CD4-positive, alpha-beta T cell treated with Interleukin-15 for 1 hour (primary cell): ENCODE measurements at places on chromosomes 12 and 14.

DNA sequence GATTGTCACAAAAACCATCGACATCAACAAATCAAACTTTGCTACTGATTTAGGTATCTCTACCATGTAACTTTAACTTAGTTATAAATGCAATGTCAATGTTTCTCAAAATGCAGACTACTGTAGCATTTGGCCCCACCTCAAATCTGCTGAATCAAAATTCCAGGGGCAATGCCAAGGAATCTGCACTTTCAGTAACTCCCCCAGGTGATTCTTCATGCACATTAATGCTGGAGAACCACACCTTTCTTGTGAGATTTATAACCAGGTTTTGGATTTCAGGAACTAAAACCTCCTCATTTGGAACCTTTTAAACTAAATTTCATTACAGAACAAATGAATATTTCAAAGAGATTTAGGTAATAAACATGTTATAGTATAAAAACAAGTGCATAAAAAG lies 4.9 kb downstream of the ATP2B1 start:
- DNase-seq = no peak

DNA sequence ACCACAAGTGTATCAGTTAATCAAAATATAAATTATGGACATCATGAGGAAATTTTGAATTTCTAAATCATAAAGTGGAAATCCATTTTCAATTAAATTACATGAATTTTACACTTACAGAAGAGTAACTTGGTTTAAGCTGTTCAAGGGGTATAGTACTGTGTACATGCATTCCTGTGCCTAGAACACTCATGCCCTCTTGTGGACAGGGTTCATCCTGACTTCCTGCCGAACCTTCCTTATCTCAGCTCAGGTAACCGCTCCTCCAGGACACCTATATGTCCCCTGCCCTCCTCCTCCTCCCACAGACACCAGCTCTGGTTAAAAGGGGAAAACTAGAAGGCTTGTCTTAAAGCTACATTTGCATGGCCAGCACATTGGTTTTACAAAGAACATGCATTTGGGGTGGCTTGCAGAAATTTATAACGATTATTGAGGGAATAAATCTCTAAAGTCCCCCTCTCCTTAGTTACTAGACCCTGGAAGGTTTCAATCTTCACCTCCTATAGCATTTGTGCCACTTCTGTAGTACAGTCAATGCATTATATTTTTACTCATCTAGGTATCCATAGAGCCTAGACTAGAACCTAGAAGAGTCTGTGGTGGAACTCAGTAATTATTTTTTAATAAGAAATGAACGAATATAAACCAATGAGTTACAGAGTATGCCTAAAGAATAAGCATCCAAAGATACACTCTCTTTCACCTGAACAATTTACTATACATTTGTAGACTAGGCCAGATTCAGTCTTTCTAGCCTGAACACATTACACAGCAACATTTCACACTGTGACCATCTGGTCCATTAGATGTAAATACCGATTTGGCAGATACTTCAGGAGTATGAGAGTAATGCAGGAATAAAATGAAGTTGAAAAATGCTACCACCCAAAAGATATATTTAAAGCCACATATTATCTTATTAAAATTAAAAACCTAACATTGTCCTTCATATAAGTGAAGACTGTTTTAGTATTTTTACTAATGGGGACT lies 345.6 kb downstream of the PAWR start:
- DNase-seq = no peak

- no peak for DNase-seq
Measured at GRCh38 chr14:68879841-68880575, 87.1 kb upstream of the ZFP36L1 start.

DNA sequence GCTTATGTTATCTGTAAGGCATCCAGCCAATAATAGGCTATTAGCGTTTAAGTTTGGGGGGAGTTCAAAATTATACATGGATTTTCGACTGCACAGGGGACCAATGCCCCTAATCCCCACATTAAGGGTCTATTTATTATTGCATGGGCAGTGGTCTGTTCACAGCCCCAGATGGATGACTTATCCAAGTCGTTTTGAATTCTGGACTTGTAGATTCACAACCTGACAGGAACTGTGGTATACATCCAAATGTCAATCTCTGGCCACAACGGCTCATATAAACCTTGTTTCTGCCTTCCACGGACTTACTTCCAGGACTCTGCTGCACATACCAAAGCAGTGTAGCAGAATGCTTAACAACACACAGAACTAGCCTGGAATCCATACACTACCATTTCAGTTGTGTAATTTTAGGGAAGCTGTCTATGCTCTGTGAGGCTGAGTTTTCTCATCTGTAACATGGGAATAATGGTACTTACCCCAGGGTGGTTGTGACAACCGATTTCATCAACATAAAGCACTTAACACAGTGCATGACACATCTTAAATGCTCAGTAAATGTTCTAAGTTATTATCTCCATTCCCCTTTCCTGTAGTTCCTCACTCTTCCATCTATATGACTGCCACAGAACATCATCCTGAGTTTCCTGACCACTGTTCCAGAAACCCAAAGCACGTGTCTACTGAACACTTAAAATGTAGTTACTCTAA lies 3.7 kb downstream of the DDX24 start:
- no peak for DNase-seq

- DNase-seq = no peak
Measured at GRCh38 chr12:25690996-25691864, 138.1 kb upstream of the LMNTD1 start.

DNA sequence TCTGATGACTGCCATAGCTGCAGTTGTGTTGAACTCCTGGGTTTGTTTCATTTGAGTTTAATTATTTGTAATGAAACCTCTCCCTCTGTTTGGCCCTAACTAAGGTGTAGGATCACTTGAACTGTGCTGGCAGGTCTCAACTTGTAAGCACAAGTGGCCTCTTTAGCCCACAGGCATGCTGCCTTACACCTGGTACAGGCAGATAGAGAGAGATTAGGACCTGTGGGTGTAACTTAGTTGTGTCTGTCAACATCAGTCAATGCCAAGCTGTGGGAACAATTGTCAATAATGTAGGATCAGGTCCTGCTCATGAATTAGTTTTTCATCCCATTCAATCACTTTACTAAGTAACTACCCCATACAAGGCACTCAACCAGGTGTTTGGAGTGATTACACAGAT lies 263.0 kb upstream of the G2E3 start:
- DNase-seq = no peak

DNA sequence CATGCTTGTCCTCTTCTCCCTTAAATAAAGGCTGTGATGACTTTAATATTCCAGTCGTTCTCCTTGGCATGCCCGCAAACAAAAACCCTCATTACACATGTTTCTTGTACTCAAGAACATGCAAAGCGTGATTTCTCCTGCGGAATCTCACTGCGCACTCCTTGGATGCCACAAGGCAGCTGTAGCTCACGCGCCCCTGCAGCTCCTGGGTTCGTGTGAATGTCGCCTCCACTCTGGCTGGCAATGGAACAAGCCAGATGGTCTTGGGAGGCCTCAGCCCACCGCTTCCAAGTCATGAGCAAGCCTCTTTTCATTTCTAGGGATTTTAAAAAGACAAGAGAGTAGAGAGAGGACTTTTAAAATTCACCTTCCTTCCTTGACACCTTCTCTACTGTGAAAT lies 403.8 kb downstream of the PCNX1 start:
- no peak for DNase-seq

DNA sequence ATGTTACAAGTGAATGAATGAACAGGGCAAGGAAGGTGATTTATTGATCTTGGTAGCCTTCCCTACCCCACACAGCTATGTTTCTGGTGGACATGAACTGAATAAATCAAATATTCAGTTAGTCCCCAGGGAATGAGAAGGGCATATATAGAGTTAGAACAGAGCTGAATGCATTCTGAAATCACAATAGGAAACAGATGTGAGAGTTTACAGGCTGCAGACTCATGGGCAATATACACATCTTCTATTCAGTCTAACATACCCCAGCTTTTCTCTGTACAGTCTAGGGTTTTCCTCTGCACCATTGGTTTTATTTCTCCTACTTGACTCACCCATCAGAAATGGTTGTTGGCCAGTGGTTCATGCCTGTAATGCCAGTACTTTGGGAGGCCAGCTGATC lies 7.3 kb upstream of the STX2 start:
- DNase-seq = no peak
